ENCODE measurements at places on chromosomes 7 and 10. TPM values are rescaled to one million over a fixed set of nuclear protein-coding genes. Genes with fewer than 3 reads are reported as not detected.

KLLN gene
- total RNA-seq, result 0.61 TPM

TDRD1 gene
- total RNA-seq, result 0.05 TPM

CYP3A4 gene
- not detected for total RNA-seq

SLC13A1 gene
- not detected for total RNA-seq

PLEKHS1 gene
- not detected for total RNA-seq

CH25H gene
- not detected for total RNA-seq

BTBD16 gene
- total RNA-seq, result not detected

CACNA2D1 gene
- not detected for total RNA-seq

NME8 gene
- total RNA-seq, result not detected

SRI gene
- 169 TPM for total RNA-seq

MOGAT3 gene
- not detected for total RNA-seq

MORN4 gene
- 3.9 TPM for total RNA-seq

MASTL gene
- 40.5 TPM for total RNA-seq

UCN3 gene
- total RNA-seq, result not detected

NPC1L1 gene
- not detected for total RNA-seq

LGI1 gene
- total RNA-seq, result not detected

BRAT1 gene
- 32.6 TPM for total RNA-seq

FOXI2 gene
- not detected for total RNA-seq

OGDHL gene
- total RNA-seq, result 0.40 TPM

MACROH2A2 gene
- total RNA-seq, result 3.9 TPM
